ENCODE measurements at places on chromosomes 3 and 15.
A peak's percentile ranks its signal among the peaks of the same experiment; 100 is the strongest.

GRCh38 chr15:69316291-69316690 lies 17.6 kb downstream of the PAQR5 start:
- DNase-seq, result no peak

DNA sequence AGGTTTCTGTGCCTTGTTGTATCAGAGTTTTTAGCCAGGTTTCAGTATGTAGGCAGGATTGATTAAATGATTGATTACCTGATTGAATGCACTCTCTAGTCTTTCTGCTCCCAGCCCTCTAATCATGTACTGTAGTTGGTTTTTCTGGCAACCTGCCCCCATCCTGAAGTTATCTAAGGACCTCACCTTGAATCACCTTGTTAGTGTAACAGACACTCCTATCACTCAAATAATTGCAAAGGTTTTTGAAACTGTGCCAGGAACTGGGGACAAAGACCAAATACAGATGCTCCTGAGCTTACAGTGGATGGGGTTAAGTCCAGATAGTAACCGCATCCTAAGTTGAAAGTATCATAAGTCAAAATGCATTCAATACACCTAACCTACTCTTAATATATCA lies 141.5 kb upstream of the EIF1B start:
- no peak for DNase-seq

DNA sequence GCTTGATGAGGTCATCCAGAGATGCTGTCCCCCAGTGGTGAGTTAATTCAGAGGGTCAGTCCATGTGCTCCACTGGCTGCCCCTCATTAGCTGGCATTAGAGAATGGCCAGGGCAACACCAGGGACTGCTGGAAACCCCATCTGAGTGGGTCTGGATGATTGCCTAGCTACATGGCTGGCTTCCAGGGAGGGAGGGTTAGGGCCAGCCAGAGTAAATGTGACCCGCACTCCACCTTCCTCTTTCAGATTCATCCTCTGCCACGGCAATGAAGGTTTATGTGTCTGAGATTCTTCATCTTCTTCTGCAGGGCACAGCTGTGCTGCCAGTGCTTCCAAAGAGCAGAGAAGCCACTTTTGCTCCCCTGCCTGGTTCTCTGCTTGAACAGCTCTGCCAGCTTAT lies 391.9 kb downstream of the OCA2 start:
- no peak for DNase-seq

- no peak for DNase-seq
Observed at GRCh38 chr3:79685108-79685507, 82.7 kb downstream of the ROBO1 start.

GRCh38 chr3:52844290-52844975 lies 9.6 kb upstream of the MUSTN1 start:
- DNase-seq, result no peak

DNA sequence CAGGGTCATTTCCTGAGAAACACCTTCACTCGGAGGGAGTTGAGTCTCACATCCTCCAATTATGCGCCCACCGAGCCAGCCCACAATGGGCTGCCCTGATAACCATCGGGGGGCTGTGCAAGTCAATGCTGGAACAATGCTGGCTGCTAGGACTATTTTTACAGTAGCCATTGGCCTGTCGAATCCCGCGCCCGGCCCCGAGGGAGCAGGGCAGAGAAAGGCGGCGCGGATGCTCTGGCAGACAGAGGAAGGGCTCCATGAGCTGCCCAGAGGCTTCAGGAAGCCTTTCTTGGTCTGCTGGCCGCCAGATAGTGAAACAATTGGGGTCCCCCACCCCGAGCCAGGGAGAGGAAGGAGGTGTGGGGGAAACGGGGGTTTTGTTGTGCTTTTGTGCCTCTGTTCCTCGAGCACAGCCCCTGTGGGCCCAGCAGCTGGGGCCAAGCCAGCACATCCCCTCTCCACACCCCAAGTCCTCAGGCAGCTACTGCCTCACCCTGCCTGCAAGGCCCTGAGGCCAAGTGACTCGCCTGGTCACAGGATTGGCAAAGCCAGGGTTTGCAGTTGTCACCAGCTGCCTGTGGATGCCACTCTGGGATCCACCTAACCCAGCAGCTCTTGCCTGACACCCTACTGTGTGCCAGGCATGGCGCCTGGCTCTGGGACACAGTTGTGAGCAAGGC lies 39.0 kb downstream of the SLC6A6 start:
- no peak for DNase-seq

DNA sequence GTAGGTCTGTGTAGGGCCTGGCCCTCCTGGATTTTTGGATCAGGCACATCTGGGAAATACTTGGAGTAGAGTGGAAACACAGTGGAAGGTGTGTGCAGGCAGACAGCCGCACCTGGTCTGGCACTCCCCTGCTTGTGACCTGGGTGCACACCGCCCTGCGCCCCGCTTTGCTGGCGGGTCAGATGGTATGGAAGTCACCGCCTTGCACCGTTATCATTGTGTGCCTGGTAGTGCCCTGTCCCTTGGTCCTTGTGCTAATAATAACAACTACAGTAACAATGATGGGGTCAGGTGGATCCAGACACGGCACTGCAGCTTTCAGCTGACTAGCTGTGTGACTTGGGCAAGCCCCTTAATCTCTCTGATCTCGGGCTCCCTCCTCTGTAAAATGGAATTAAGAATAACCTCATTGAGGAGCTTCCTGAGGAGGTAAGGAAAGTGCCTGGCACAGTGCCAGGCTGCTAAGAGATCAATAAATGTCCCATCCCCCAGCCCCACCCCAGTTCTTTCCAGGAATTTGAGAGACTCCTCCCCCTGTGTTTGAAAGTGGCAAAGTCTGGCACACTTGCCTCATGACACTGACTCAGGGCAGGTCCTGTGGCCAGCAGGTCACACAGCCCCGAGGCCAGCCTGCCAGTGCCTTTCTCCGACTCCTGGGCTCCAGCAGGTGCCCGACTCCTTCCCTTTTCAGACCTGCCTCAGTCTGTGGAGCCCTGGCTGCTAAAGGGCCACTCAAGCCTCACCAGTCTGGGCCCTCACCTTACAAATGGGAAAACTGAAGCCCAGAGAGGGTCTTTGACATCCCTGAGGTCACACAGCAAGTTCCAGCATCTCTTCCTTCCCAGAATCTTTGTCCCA lies 9.8 kb downstream of the ISG20 start:
- DNase-seq, result no peak

- DNase-seq, result no peak
Observed at GRCh38 chr15:60585743-60586708, 107.1 kb upstream of the ICE2 start.

- no peak for DNase-seq
Observed at GRCh38 chr3:99972380-99973104, 141.8 kb downstream of the FILIP1L start.

DNA sequence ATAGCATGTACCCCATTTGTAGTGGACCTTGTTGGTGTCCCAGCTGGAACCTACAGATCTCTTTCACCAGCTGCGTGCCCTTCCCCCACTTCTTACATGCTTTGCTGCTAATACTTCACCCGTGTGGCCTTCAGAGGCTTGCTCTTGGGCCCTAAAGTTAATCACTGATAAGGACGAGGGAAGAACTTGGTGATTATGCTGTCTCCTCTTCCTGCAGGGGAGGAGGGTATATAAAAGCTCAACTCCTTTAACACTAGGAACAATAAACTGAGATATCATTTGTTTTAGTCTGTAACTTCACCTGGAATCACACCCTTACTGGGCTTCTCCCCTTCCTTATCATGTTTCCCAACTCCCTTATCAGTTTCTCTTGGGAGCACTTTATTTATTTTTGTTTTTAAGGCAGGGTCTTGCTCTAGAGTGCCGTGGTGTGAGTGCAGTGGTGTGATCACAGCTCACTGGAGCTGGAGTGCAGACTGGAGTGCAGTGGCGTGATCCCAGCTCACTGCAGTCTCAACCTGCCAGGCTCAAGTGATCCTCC lies 43.2 kb upstream of the PIK3R4 start:
- DNase-seq, result no peak

DNA sequence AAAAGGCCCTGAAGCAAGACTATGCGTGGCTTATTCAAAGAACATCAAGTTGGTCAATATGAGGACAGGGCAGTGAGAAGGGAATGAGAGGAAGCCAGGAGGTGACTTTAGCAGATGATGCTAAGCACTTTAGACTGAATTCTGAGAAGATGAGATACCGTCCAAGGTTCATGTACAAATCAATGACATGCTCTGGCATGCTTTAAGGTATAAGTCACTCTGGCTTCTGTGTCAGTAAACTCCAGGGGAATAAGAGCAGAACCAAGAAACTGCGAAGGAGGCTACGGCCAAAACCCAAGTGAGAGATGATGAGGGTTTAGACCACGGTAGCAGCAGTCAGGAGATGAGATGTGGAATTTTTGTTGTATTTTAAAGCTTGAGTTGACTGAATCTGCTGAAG lies 8.9 kb upstream of the CCDC50 start:
- no peak for DNase-seq

DNA sequence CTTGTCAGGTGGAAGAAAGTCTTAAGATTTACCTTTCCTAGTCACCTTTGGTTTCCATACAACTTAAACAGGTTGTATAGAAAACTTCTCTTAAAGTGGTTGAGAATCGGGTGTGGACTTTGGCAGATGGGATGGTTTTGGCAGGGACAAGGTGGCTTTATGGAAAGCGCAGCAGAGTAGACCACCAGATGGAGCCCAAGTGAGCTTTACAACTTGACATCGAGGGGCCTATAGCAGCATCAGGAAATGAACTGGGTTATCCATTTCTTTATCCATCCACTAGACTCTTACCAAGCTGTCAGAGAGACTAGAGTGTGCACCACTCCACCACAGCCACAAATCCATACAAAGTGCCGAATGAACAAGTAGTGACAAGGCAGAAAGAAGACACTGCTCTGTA lies 85.3 kb upstream of the MBNL1 start:
- DNase-seq, result peak; percentile 27

DNA sequence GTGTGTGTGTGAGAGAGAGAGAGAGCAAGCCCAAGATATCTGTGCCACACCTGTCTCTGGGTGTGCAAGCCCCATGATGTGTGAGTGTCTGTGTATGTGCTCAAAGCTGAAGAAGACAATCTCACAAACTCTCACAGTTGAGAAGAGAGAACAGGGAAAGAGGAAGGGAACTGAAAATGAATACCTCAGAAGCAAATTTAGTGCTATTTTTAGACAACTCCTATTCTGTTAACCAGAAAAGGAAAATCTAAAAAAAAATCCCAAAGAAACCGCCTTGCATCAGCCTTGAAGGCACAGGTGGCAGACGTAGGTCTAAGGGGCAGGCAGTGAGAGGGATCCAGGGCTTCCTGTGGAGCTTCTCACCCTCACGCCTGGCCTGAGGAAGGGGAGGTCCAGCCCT lies 47.8 kb downstream of the ATP2B2 start:
- no peak for DNase-seq

DNA sequence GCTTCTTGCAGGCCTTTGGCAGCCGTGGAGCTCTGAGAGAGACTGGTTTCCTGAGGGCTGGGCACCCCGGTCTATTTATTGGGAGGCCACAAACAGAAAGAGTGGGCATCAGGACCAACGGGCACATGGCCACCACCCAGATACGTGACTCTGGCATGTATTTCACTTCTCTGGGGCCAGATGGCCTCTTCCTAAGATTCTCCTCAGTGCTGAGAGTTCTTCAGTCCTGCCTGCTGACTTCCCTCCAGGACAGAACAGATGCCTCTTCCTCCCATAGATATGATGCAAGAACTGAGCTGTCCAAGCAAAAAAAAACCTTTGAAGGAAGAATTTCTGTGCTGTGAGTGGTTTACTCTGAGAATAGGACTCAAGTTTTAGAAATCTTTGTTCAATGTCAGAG lies 107.7 kb downstream of the IGF2BP2 start:
- DNase-seq, result no peak

DNA sequence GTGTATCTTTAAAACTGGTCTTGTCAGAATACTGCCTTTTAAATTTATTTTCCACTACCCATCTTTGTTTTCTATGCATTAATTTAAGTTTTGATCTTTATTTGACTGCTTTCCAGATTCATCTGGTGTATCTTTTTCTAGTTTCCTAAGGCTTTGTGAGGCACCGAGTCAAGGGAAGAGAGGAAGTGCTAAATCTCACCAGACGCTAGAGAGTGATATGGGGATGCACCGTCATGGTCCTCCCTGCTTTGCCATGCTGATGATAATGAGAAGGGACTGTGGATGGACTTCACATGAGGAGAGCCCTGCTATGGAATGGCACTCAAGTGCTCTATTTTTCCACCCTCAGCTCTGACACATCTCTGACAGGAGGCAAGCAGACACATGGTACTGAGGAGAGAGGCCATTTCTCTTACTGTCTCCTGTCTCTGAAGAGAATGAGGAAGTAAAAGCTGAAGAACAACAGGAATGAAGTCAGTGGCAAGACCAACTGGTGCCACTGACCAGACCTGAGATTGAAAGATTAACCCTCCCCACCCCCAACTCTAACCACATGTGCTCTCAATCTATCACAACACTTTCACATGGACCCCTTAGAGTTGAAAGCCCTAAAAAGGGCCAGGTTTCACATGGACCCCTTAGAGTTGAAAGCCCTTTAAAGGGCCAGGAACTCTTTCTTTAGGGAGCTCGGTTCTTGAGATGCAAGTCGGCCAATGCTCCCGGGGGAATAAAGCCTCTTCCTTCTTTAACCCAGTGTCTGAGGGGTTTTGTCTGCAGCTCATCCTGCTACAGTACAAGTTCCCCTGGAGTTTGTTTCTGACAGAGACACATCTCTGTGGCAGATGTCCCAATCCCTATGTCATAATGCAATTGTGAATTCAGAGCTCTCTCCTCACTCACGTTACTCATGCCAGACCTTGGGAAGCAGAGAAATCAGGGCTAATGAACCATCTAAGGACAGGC lies at the start of gene IQCF2:
Gene IQCF2, plus strand, starts transcription at position 913 of the 963 bp plus-strand sequence. CDS start 52 bp downstream, outside the sequence.
- no peak for DNase-seq

DNA sequence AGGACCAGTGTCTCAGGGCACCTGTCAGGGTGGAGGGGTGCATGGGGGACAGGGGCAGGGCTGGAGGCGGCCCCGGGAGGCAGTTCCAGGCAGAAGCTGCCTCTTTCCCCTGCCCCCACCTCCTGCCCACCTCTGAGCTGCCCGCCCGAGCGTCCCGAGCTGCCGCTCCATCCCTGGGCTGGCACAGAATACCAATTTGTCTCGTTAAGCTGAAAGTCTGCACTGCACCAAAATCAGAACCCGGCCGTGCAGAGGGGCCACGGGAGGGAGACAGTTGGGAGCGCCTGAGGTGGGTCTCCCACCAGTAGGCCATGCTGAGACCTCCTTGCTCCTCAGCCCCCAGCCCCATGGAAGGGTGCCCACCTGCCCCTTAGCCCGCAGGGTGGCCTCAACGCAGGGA lies 1.3 kb upstream of the ATP2B2 start:
- DNase-seq, result no peak

DNA sequence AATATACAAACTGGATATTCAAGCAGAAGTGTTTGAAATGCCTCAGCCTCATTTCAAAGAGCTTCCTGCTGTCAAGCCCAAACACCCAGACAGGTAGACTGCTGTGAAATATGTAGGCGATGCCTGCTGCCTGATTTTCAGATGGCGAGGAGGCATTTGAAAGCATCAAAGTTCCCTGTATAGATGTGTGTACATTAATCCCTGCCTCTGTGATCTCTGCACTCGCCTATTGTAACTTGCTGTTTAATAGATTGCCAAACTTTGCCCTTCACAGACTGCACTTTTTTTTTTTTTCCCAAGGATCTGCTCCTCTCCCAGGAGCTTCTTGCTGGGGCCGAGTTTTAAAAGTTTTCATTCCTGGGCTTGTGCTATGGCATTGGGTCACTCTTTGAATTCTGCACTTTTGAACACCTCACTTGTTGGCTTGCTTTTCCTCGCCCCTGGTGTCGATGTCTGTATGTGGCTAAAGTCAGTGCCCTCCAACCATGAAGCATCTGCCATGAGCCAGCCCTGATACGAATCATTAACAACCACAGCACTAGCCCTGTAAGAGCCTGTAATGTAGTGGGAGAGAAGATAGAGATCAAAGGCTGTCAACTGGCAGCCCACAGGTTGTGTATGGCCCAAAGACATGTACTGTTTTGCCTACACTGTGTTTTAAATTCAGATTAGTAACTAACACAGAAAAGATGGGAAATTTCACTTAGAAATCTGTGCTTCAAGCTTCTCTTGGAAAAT lies 287.6 kb upstream of the ICE2 start:
- DNase-seq, result no peak

All from activated T-cell treated with anti-CD3 and anti-CD28 coated beads for 48 hours (primary cell).